C1 segment of cervical spinal cord (tissue), 14 donors: ENCODE measurements at places on chromosomes 3 and 15.

DNA sequence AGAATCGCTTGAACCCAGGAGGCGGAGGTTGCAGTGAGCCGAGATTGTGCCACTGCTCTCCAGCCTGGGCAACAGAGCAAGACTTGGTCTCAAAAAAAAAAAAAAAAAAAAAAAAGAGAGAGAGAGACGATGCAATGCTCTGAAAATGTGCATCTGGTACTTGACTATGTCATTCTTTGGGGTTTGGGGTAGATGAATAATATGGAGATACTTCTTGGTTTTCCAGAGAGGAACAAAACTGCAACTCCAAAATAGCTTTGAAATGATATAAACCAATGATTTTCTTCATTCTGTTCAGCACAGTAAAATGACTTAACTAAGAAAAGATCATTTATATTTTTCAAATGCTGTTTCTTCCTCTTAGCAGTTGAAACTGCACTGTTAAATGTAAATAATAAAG, 158.9 kb downstream of the ISL2 start:
- no peak for DNase-seq

- DNase-seq: no peak
Observed at GRCh38 chr15:37638116-37638515, 296.3 kb upstream of the TMCO5A start.

DNA sequence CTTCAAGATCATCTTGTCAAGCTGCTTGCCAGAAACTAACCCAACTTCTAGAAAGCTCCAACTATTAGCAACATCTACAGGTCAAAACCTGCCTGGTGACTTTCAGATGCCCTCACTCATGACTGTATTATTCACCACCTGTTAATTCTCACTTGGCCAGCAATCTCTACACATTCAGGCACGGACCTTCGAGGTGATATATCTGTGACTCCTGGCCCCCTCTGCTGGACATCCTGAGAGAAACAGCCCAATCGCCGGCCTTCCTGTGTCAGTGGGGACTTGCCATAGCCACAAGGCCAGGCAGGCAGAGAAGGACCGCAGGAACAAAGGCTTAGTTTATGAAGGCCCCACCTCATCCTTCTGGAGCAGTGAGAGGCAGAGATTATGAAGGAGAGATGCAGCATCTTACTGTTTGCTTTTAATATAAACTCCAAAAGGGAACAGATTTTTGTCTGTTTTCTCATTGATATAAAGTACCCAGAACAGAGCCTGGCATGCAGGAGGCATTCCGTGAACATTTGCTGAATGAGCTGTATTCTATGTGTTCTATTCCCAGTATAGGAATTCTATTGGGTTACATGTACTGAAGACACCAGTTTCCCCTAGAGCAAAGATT, 24.4 kb upstream of the OCA2 start:
- DNase-seq: peak; percentile 21

- DNase-seq: no peak
Observed at GRCh38 chr15:91018158-91018557, 4.2 kb downstream of the VPS33B start.

DNA sequence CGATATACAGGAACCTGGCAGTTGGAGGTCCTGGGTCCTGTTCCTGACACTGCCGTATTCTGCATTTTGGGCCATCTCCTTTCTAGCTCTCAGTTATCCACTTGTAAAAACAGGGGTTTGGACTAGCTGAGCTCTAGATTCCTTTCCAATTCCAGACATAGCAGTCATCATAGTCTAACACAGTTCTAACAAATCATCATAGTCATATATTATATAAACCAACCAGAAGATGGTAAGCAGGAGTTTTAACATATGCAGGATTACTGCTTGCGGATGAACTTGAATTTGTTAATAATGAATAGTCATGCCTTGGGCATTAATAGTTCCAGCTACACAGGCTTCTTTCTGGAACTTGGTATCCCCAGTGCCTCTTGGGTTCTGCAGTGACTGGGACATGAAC, 26.6 kb downstream of the MASP1 start:
- no peak for DNase-seq

DNA sequence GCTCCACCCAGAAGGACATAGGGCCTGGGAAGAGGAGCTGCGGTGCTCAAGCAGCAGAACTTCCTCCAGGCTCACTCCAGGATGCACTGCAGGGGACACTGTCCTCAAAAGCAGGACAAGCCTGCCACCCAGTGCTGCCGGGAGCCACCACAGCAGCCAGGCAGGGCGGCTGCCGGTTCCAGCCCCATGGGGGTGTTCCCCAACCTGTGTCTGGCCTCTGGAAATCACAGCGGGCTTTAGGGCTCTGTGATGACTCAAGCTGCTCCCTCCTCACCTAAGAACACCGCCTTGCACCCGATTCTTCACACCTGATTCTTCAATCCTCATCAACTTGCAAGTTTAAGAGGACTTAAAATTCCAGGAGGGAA, 71.9 kb upstream of the SLC6A11 start:
- DNase-seq: no peak

DNA sequence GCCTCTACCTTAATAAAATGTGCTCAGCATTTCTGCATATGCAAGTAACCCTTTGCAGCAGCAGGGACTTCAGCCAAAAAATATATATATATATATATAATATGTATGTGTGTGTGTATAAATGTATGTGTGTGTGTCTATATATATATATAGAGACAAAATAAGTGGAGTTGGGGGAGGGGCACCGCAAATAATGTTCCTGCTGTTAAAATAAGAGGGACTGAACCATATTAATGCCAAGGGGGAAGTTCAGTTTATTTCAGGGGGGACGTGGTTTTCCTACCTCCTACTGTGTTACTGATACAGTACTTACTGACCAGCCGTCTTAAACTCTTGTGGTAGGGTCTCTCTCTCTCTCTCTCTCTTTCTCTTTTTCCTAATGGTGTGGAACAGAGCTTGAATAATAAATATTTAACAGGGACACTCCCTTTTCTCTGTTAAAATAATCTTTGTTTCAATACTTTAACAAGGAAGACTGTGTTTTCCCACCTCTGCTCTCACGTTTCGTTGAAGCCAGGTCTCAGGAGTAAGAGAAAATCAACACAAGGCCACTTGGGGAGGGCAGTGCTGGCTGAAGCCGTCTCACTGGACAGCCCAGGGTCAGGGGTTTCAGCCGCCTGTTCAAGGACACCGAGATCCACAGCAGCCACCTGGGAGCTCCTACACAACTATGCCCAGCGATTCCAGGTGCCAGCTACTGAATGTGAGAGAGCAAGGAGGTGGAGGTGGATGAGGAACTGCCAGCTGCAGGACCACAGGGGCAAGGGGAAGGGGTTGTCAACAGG, 42.8 kb upstream of the ADAMTSL3 start:
- no peak for DNase-seq

- no peak for DNase-seq
Observed at GRCh38 chr3:9012521-9012920, 49.2 kb upstream of the RAD18 start.

GRCh38 chr15:29452881-29453731, 183.5 kb upstream of the NSMCE3 start:
- no peak for DNase-seq

DNA sequence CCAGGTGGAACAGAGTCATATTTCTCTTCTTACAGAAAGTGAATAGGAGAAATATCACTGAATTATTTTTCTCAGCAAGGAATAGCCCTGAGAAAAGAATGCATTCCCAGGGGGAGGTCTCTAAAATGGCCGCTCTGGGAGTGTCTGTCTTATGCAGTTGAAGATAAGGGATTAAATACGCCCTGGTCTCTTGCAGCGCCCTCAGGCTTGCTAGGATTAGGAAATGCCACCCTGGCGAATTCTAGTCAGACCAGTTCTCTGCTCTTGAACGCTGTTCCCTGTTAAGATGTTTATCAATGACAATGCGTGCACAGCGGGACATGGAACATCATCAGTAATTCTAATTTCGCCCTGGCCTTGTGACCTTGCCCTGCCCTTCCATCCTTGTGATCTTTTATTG, 949.0 kb upstream of the SEMA6D start:
- DNase-seq: no peak
